ENCODE measurements at places on chromosomes 13 and 19.

DNA sequence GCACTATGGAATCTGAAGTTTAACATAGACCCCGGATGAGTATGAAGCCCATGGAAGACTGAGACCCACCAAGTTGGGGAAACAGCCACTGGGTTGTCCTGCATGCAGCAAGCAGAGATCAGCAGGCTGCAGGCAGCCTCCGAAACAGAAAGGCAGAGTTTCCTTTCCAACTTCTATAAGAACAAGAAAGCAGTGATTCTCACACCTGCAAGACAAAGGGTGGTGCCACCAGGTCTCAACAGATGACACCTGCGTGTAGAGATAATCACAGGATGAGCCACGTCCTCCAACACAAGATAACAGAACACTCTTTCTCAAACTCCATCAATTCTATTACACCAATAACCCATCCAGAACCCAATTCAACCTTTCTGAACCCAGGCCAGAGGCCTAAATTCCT, 457.9 kb downstream of the FOXO1 start:
- DNase-seq: no peak

DNA sequence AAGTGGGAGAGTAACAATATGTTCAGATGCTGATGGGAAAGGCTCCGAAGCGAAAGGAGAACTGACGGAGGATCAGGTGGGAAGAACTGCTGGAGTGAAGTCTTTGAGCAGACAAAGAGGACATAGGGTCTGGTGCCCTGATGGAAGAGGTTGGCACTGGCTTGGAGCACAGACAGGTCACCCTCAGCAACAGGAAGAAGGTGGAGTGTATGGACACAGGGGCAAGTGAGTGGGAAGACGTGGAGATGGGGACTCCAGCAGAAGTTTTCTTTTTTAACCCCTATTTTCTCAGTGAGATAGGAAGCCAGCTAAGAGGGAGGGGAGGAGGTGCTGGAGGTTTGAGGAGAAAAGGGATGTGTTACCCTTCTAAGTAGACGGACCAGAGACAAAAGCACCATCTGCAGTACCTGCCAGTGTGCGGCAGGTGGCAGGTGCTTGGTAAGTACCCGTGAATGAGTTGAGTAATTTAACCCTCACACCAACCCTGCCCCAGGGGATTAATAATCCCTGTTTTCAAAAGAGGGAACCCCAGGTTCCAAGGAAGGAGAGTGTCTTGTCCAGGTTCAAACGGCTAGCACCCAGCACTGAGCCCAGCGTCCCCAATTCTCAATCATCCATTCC, 11.2 kb downstream of the HAS1 start:
- peak; percentile 83 for DNase-seq

GRCh38 chr13:101880581-101880980, 428.1 kb downstream of the ITGBL1 start:
- no peak for DNase-seq

DNA sequence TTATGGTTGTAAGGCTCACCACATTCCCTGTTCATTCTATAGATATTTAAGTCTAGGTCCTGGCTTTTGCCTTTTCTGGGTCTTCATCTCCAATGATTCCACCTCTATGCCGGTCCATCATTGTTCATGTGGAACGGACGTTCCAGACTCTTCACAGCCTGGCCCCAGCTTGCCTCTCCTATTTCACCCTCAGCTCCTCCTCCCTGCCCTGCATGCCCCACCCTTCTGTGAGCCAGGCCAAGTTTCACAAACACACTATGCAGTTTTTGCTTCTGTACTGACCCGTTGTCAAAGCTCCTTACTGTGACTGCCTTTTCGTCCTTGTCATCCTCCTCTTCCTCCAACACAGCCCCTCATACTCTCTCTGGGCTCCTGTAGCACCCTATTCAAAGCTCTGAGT, 31.3 kb downstream of the TEX26 start:
- peak; percentile 51 for DNase-seq

DNA sequence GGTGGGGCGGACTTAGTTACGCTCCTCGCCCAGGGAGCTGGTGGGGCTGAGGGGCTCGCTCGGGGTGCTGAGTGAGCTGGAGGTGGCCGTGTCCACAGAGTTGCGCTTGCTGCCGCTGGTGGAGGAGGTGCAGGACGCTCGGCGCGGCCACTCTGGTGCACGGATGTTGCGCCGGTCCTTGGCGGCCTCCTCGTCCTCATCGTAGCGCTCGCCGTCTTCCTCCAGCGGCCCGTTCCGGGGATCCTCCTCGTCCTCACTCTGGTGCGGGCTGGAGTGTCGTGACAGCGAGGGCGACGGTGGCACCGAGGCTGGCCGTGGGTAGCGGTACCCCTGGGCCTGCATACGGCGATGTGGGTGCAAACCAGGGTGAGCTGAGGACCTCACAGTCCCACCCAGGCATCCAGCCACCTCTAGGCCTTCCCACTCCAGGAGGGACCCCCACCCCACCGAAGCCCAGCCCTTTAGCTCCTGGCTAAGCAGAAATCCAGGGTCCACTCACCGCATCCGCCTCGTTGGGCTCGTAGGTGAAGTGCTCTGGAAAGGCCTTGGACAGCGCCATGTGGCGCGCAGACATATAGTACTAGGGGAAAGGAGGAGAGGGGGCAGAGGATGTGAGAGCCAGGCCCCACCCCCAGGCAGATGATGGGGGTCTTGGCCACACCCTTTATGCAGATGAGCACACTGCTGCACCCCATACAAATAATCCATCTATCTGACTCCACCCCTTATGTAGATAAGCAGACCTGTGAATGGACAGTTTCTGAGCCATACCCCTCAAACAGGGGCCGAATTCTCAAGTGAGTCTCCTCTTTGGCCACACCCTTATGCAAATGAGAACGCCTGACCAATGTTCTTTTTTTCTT, 4.4 kb downstream of the FTL start:
- DNase-seq: peak; percentile 65

- no peak for DNase-seq
Observed at GRCh38 chr19:55377356-55378131, 918 bp downstream of the TMEM190 start.

DNA sequence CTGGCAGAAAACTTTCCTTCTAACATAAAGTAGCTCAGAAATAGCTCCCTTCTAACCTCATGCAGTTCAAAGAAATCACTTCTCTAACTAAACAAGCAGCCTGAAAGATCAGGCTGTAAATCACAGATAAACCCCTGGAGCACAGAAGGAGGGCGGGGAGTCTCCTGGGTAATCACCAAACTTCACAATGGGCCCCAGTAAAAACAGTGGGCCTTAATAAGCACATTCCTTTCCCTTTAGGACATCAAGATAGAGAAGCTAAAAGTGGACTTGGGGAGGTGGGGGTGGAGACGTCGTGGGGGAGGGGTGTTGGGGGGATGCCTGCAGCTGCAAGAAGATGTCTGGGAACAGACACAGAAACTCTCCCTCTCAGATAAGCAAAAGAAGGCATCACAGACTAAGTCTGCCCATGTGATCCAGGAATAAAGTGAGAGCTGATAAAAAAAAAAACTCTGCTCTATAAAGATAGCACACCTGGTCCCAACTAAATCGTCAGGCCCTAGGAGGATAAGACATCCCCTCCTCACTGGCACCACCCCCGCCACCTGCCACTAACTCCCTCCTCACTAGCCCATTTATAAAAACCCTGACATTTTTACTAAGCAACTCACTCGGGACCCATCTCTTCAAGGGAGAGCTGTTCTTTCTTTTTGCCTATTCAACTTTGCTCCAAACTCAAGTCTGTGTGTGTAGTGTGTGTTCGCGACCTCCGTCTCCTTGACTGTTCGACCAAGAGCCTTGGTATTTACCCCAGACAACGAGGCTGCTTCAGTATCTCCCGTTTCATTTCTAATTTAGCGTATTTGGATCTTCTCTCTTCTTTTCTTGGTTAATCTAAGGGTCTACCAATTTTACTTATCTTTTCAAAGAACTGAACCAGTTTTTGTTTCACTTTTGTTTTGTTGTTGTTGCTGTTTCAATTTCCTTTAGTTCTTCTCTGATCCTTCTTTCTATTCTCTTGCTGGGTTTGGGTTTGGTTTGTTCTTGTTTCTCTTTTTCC, 31.7 kb downstream of the DNAJC15 start:
- peak; percentile 56 for DNase-seq

GRCh38 chr13:27104606-27105005, 67.0 kb downstream of the USP12 start:
- DNase-seq: no peak

GRCh38 chr13:39952249-39953233, 297.1 kb downstream of the COG6 start:
- peak; percentile 22 for DNase-seq

DNA sequence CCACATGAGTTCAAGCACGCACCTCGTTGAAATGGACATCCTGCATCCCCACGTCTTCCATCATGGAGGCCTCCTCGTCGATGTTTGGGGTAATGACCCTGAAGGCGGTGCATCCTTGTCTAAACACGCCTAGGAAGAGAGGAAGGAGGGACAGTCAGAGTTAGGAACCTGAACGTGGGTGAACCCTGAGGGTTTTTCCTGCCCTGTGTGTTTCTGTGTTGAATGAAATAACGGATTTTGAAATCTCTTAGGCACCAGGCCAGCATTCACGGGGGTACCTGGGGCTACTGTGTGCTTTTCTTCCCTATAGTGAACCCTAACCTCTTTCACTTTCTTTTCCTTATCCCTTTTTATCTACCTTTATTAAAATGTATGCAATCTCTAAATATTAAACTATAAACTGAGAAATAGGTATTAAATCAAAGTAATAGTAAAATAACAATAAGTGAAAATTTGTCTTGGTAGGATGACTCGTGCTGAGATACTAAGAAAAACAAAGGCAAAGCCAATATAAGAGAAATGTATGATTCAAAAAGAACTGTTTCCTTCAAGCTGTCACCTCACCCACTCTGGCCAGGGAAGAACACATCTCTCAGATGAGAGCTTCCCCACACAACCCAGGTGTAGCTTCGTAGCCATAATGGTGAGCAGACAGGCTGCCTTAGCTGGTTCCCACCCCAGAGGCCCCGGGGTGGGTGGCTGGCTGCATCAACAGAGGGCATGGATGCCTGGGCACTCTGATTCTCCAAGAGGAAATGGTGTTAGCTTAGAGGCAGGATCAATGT, 72.1 kb upstream of the SLC15A1 start:
- no peak for DNase-seq

- DNase-seq: no peak
Observed at GRCh38 chr19:1248139-1248785, at the start of gene MIDN. Gene MIDN (plus strand): TSS chr19:1248583. CDS start chr19:1250297, 1,714 bp downstream.

GRCh38 chr13:67048821-67049150, 181.3 kb downstream of the PCDH9 start:
- no peak for DNase-seq

- DNase-seq: no peak
Observed at GRCh38 chr13:44104197-44104490, 224.4 kb downstream of the LACC1 start.

DNA sequence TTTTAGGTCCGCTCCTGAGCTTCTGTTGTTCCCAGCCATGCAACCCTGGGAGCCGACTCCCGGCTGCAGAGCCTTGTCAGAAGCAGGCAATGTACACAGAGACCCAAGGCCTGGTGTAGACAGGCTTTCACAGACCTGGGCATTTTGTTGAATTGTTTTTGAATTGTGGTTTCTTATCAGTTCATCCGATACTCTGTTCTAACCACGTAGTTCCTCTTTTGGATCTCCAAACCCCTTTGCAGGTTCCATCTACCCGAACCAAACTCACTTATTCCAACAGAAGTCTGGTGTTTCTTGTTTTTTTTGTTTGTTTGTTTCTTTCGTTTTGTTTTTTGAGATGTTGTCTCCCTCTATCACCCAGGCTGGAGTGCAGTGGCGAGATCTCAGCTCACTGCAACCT, 6.3 kb upstream of the NLRP2 start:
- DNase-seq: no peak

GRCh38 chr13:39692660-39693438, 37.4 kb downstream of the COG6 start:
- DNase-seq: no peak

DNA sequence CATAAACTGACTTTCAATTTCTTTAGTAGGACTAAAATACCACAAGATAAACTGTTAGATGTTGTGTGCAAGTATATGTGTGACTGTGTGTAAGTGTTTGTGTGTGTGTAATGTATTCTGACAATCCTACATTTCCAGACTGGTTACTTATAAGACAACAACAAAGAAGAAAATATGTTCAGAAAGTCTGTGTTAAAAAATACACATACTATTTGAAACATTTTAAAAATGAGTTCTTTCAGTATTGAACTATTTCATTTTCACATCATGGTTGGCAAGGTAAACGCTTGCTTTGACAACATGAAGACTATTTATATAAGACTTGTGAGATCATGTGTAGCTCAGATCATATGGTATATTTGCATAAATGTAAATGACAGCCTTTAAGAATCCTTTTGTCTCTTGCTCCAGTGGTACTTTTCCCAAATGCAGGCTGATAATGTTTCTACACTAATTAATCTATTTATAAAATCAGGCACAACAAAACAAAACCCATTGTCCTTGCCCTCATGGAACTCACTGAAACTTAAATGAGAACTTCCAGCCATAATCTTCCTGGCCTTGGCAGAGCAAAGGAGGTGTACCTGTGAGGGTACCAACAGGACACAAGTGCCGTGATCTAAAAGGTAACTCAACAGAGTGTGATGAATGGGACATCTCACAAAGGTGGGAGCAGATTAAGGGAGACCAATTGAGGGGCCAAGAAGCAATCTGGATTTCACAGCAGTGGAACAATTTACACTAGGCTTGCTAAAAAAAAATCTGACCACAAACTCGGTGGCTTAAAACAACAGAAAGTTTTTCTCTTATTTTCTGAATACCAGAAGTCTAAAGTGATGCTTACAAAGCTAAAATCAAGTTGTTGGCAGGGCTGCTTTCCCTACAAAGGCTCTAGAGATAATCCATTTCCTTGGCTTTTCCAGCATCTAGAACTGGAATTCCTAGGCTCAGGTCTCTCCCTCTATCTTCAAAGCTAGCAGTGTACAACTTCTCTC, 349.0 kb downstream of the TBC1D4 start:
- DNase-seq: no peak

DNA sequence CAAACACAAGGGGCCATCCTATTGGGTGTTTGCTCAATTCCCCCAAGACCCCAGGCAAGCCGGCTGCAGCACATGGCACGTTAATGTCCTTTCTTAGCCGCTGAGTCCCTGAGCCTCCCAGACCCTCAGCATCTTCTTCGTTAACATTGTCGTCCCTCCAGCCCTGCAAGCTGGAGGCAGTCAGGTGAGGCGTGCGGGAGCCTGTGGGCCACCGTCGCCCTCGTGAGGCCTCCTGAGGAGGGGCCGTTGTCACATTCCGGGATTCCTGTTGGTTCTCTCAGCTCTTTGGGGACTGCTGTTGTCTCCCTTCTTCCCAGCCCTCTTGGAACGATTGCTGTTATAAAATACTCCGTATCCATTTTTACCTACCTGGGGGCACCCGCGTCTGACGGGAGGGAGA, 140.6 kb downstream of the KDM4B start:
- peak; percentile 68 for DNase-seq

DNA sequence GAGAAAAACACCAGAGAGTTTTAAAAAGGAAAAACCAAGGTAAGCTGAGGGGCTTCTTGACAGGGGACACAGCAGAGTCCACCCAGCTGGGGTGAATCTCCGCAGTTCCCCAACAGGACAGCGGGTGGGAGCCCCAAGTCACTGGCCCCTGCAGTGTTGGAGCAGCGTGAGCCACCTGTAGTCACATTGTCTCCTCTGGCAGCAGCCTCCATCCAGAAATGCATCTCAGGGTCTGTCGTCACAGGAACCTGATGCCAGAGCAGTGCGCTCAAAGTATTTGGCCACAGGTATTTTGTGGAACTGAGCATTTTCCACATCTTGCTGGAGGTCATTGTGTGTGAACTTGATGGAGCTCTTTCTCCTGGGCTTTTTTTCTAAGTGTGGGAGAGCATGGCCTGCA, 24.7 kb downstream of the CHAMP1 start:
- DNase-seq: no peak

GRCh38 chr13:86838411-86839120, 832.6 kb upstream of the SLITRK5 start:
- DNase-seq: no peak

Measured in iPS-NIHi11 (cell line).